ENCODE measurements at places on chromosomes 5 and 9. TPM values are rescaled to one million over a fixed set of nuclear protein-coding genes. Genes with fewer than 3 reads are reported as not detected.
A peak's percentile ranks its signal among the peaks of the same experiment; 100 is the strongest.

GRCh38 chr5:103232393-103232999, 26.1 kb upstream of the MACIR start:
- H3K4me3 ChIP-seq = no peak overlapping the region
- H3K36me3 ChIP-seq = no peaks in the 10 kb centered on the region
- H3K27me3 ChIP-seq = no peaks in the 10 kb centered on the region
- peak; percentile 62 for DNase-seq

DNA sequence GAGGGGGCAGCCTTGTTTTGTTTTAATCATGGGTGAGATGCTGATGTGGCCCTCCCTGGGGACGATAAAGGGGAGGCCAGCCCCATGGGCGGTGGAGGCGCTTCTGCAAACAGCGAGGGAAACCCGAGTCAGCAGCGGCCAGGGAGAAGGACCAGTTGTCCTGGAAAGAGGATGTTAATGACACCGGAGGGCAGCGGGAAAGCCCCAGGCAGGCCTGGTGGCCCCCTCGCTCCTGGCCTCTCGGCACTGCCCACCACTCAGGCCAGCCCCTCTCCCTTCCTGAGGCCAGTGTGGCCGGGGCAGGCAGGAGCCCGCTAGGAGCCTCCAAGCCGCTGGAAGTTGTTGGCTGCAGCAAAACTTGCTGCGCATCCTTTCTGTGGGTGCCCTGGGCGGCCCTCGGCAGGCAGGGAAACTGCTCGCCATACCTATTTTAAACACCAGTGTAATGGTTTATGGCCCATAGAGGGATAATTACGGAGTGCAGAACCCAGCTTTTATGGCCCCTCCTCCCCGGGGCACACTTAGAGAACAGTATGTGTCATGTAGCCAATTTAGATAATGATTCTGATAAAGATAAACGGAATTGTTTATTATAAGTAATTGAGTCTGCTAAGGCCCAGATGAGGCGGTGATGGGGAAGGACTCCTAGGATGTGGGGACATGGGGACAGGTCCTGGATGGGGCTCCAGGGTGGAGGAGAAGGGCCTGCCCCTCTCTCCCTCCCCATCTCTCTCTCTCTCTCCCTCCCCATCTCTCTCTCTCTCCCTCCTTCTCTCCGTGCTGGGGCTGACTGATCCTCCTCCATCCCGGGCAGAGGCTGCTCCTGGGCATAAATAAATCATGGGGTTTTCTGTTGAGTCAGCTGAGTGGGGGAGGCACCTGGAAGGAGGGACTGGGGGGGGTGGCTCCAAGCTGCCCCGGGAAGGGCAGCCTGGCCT, 36.9 kb downstream of the LMX1B start:
- peaks cover 49% of the 10 kb centered on the region for H3K27me3 ChIP-seq
- H3K4me1 ChIP-seq = no peaks in the 10 kb centered on the region
- H3K4me3 ChIP-seq = no peak overlapping the region
- H3K27ac ChIP-seq = no peak overlapping the region
- H3K36me3 ChIP-seq = no peaks in the 10 kb centered on the region

GRCh38 chr9:135080286-135081263, 6.9 kb upstream of the OLFM1 start:
- H3K36me3 ChIP-seq = no peaks in the 10 kb centered on the region
- H3K4me3 ChIP-seq = no peak overlapping the region
- DNase-seq = no peak
- no peak overlapping the region for H3K27ac ChIP-seq
- H3K27me3 ChIP-seq = no peaks in the 10 kb centered on the region

DNA sequence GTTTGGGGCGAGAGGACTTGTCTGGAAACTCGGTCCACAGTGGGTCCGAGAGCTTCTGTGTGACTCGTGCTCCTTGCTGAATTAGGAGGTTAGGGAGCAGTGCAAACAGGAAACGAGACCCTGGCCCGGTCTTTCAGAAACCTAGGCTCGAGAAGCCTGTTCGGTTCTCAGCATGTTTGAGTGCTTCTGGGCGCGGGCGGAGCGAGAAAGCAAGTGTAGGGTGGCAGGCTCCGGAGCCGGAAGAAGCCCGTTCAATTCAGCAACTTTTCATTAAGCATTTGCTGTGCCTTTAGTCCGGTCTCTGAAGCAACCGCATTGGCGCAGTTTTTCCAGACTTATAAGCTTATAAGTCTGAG, 547 bp downstream of the CLTA start:
- peak overlapping the region; percentile 78 for H3K27ac ChIP-seq
- DNase-seq = peak; percentile 46
- peaks cover 31% of the 10 kb centered on the region for H3K4me1 ChIP-seq
- no peaks in the 10 kb centered on the region for H3K27me3 ChIP-seq
- H3K4me3 ChIP-seq = peak overlapping the region; percentile 80
- no peaks in the 10 kb centered on the region for H3K36me3 ChIP-seq

DNA sequence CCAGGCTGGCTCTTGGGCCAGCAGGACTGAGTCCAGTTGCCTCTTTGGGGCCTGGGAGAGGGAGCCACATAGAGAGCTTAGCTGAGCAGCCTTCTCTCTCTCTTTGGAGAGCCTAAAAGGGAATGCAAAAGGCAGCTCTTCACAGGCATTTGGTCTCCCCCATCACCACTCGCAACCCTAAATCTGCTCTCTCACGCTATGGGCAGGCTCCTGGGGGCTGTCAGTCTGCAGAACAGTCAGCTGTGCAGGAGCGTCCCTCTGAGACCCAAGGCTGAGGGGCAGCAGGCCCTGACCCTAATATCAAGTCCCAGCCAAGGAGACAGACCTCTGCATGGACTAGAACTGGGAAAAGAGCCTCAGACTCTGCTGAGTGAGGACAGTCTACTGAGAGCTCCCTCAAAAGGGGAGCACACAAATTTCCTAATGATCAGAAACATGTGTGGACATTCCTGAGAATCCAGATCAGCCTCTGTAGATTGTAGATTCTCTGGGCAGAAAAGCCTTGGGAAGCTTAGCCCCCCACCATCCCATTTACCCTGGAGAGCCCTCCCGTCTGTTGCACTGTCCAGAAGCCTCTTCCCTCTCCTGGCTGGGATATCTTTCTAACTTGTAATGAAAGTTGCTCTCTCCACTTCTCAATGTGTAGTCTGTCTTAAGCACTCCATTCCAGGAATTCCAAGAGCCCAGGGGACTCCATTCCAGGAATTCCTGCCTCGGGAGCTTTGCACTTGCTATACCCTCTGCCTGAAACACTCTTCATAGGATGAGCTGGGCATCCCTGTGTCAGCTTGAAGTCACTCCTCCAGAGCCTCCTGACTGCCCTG, 79.4 kb downstream of the FAM114A2 start:
- H3K4me3 ChIP-seq = no peak overlapping the region
- no peaks in the 10 kb centered on the region for H3K27me3 ChIP-seq
- H3K4me1 ChIP-seq = no peaks in the 10 kb centered on the region
- DNase-seq = no peak
- H3K36me3 ChIP-seq = no peaks in the 10 kb centered on the region

DNA sequence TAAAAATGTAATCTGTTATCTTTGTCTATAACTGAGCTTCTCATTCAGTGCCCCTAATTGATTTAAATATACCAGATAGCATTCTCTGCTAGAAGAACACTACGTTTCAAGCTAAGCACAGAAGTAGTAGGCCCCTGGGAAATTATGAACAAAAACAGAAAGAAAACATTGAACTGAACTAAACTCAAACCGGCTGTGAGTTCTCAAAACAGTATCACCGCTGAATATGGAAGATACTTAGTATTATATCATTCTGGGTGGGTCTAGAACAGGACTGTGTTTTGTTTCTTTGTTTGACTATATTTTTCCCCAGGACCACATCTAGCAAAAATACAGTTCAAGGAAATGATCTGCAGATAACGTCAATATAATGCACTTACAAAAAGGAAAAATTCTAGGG, 95.1 kb upstream of the HMHB1 start:
- H3K27ac ChIP-seq = no peak overlapping the region
- H3K36me3 ChIP-seq = no peaks in the 10 kb centered on the region
- no peak for DNase-seq

Gene AKNA
- polyA plus RNA-seq = 11.3 TPM

Gene NXNL2
- polyA plus RNA-seq = 0.14 TPM

Gene REEP2
- polyA plus RNA-seq = 5.3 TPM

All from endothelial cell of umbilical vein (primary cell).